ENCODE measurements at places on chromosomes 12 and 14.

DNA sequence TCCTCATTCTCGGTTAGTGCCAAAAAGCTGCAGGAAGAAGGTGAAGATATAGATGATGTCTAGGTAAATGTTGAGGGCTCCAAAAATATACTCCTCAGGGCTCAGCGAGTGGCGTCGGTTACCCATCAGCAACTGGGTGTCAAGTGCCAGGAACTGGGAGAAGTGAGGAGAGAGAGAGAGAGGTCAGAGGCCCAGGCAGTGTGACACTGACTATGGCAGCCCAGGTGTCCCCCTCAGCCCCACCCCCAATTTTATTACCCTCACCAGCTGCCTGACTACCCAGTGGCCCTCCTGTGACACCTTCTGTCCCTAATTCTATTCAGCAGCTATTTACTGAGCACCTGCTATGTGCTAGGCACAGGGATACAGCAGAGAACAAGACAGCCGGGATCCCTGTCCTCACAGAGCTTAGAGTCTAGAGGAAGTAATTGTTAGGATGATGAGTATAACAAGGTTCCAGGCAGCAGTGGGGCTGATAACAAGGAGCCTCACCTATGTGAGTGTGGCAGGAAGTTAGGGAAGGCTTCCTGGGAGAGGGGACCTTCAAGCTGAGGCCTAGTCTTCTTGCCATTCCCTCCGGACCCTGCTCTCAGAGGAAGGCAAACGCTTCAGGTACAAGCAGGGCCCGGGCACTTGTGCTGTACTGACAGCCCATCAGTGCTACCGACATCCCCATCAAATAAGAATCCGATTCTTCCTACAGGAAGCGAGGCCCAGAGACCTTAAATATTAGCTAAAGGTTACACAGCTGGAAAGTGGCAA lies 27.8 kb upstream of the BCDIN3D start:
- DNase-seq, result peak; percentile 42

DNA sequence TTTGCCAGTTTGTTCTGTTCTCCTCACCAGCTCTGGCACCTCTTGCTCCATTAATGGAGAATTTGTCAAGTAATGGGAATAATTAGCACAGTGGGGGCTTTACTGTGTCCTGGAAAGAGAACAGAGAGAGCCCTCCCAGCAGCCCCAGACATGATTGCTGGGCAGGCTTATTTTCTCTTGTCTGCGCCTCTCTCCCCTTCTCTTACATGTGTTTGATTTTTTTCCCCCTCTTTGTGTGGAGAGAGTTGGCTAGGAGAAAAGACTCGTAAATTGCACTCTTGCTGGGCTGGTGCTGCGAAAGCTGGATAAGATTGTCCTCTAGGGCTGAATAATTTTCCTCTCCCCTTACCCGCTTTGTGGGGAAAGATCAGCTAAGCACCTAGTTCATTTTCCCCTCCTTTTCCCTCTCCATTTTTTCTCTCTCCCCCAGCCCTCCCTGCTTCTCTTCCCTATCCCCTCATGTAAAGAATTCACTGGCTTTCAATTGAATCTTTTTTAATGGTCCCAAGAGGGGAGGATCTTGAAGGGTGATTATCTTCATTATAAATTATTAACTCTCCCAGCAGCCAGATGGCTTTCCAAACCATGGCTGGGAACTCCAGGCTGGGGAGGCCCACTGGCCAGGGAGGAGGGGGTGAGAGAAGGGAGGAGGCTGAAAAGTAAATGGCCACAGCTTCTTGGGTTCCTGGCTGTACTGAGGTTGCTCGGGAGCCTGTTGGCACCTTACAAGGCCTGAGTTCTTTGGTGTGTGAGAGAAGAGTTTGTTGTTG lies 62.2 kb downstream of the NRXN3 start:
- DNase-seq, result no peak

DNA sequence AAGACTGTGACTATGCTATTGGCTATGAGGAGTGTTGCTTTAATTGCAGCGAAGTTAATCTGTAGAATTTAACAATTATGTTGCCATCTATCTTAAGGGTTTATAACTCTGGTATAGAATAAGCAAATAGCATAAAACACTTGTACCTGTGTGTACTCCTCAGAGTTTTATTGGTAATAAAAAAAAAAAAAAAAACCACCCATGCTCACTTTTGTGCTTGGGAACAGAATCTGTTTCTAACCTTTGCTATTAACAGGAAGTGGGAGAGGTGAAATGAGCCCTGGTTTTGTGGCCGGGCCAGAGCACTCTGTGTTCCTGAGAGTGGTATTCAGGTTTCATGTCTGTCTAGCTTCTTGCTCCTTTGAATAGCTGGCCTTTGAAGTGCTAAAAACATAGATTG lies 53.1 kb downstream of the PDE3A start:
- DNase-seq, result no peak

GRCh38 chr14:47207617-47208016 lies 467.8 kb downstream of the MDGA2 start:
- no peak for DNase-seq

DNA sequence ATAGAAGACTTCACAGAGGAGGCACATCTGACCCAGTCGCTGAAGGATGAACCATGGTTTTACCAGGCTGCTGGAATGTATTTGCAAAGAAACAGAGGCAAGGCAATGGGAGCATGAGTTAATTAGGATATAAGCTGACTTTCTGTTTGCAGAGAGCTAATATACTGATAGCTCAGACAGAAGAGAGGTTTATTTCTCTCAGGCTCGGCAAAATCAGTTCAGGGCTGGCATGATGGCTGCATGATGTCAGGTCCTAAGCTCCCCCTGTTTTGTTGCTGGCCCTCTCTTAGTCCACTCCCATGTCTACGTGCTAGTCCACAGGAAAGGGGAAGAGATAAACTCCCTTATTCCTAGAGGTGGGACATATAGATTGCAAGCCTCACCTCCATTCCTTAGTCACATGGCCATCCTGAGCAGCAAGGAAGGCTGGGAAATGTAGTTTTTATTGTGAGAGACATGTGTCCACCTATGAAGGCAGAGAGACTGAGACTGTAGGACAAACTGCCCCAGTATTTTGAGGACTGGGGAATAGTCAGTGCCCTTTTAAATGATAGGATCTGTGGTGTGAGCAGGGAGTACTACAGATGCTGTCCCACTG lies 224.5 kb downstream of the VRK1 start:
- DNase-seq, result no peak

DNA sequence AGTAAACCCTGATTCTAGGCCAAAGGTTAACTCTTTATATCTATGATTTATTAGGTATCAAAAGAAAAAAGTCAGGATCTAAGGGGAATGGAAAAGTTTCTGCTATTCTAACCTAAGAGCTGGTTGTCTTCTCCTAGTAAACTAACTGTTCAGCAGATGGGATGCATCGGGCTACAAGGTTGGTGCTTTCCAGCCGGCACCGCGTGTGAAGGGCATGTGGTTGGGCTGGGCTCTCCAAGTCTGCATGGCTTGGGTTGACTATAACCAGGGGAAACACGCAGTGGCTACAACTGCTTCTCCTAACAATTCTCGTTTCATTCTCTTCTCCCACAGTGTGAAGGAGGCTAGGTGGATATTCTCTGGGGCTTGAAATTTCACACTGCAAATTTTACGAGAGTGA lies 354.5 kb downstream of the APAF1 start:
- DNase-seq, result no peak

DNA sequence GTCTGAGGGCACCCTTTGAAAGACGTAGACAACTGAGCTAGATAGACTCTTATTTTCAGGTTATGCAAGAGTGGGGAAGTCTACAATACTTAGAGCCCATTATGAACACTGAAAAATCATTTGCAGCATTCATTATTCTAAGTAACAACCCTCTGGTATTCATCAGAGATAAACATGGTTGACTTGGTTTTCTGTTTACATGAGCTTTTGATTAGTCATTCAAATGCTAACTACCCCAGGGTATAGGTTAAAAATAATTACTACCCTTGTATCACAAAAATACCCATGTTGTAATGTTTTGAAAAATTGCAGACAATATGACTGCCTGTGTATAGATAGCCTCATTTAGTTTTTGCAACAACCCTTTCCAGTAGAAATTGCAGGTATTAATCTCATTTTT lies 78.5 kb downstream of the PPFIBP1 start:
- no peak for DNase-seq

DNA sequence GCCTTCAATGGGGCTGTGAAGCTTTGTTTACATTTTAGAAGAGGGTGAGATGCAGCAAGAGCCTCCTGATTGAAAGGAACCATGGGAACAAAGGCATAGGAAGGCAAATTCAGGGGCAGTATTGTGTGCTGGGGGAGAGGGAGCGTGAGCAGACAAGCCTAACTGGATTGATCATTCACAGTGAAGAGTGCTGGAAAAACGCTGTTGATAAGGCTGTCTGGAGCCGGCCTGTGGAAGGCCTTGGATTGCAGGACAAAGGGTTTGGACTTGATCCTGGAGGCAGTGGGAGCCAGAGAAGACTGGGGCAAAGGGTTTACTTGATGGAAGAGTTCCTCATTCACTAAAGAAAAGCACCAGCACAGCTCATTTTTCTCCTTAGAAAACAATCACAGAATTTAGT lies 160.5 kb downstream of the PAH start:
- no peak for DNase-seq

DNA sequence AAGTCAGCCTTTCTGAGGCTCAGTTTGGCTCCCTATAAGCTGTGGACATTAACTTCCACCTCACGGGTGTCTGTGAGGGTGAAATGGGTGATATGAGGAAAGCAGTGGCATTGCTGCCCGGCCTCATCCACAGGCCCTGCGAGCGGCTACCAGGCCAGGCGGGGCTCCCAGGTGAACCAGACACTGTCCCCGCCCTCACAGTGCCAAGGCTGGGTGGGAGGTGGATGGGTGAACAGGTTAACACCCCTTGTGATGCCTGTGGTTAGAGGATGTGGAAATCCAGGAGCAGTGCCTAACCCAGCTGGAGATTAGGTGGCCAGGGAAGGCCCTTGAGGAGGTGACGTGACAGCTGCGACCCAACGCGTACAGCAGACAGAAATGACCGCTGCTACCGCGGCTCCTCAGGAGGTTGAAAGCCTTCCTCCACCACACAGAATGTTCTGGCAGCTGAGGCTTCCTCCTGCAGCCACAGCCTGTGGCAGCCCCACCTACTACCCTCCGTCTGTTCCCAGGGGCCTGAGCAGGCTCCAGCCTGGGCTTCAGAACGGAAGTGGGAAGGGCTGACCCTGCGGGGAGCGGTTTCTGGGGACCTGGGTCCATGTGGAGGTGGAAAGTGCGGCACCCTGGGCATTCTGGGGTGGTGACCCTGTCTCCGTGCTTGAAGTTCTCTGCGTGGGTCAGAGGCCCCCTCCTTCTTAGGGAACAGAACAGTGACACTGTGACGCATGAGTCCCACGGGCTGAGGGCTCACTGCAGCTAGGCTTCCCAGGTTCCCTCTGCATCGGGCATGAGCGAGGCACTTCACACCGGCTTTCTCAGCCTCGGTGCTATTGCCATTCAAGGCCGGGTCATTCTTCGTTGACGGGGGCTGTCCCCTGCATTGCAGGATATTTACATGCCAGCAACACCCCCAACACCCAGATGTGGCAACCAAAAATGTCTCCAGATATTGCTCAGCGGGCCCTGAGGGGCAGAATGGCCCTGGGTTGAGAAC lies 9.7 kb downstream of the MMAB start:
- no peak for DNase-seq

DNA sequence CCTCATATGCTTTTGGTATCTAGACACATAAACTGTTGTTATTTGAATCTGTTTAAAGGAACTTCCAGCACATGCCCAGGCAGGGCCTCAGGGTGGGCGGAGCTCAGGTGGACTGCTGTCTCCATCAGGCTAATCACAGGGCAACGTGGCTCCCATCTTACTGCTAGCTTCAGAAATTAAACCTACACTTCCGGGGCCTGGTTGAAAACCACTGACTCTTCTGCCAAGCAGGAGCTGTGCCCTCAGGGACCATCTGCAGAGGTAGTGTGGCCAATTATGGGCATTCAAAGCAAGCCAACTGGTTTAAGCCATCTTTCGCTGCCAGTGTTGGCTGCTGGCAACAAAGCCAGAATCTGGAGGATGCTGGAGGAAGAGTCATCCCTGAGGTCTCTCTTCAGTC lies 97.5 kb downstream of the TMX1 start:
- DNase-seq, result no peak

DNA sequence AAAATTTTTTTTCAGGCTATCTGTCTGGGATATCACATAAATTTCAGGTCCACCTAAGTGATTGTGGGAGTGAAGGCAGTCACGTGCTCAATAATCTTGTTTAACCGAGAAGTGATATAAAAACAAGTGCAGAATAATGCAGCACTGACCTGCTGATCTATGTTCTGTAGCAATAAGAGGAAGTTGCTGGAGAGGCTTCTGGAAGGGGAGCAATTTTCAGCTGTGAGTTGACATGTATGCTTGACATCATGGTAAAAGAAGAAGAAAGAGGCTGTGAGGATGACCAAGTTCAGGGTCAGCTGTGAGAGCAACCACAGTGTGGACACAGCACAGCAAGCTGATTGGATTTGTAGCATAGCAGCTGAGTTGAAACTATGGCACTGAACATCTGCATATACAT lies 172.0 kb upstream of the PELI2 start:
- no peak for DNase-seq

DNA sequence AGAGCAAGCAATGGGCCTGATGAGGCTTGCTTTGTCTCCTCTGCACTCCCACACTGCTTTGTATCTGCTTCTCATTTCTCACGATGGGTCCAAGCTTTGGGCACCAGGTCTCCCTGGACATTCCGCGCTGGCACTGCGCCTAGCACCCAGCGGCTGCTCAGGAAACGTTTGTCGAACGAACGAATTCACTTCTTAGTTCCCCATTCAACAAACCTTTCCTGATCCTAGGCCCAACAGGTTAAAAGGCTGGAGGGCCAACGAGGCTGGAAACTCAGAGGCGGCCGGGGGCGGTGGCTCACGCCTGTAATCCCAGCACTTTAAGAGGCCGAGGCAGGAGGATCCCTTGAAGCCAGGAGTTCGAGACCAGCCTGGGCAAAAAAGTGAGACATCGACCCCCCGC lies 1.0 kb upstream of the GLRX5 start:
- no peak for DNase-seq

GRCh38 chr12:50550530-50551223 lies 45.9 kb downstream of the DIP2B start:
- peak; percentile 37 for DNase-seq

DNA sequence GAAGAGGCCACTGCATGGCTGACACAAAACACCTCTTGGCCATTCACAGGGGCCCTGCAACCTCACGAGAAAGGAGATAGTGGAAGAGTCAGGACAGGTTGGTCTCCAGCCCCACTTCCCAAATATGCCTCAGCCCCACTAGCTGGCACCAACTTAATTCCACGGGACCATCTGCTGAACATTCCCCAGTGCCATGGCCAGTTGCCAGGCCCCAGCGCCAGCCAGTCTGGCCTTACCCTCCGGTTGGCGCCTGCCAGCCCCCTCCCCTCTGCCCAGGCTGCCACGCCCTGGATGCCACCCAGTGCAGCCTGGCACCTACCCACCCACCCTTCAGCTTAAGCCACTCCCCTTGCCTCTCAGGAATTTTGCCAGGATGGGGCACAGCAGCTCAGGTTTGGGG lies 21.2 kb upstream of the HSPB8 start:
- DNase-seq, result no peak

- DNase-seq, result no peak
Observed at GRCh38 chr12:107655281-107656065, 30.1 kb upstream of the PWP1 start.

- peak; percentile 74 for DNase-seq
Observed at GRCh38 chr12:118874698-118875548, 106.4 kb upstream of the SRRM4 start.

- no peak for DNase-seq
Observed at GRCh38 chr14:21047378-21047781, 5.2 kb downstream of the RNASE7 start.

GRCh38 chr14:37991027-37991426 lies 216.7 kb upstream of the SSTR1 start:
- DNase-seq, result no peak

GRCh38 chr12:124520907-124521306 lies 46.5 kb downstream of the NCOR2 start:
- DNase-seq, result no peak
